ENCODE measurements at places on chromosomes 4 and X.

- DNase-seq = no peak
Measured at GRCh38 chrX:129188231-129188630, 335.1 kb downstream of the SMARCA1 start.

DNA sequence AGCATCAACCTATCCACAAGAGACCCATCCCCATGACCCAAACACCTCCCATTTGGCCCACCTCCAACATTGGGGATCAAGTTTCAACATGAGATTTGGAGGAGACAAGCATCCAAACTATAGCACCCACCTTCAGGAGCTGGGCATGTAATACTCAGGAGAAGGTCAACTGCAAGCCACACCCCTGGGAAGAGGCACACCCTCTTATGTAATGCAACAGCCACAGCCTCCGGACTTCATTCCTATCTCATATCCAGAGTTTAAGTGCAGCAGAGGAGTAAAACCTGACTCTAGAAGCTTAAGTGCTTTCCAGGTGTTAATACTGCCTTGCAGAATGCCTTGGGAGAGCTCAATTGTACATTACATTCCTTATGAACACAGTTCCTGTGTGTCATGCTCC lies 197.4 kb downstream of the PTTG2 start:
- DNase-seq = peak; percentile 74

- DNase-seq = no peak
Measured at GRCh38 chr4:129064717-129065116, 28.6 kb downstream of the SCLT1 start.

DNA sequence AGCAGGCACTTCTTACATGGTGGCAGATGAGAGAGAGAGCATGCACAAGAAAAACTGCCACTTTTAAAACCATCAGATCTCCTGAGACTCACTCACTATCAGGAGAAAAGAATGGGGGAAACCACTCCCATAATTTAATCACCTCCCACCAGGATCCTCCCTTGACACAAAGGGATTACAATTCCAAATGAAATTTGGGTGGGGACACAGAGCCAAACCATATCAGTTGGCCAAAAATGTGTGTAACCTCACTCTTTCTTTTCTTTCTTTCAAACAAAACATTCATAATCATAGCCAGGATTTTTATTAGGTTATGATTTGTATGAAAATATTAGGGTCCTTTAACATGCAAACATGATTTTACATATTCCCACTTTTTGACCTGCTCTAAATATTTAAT lies 222.1 kb downstream of the PCDH18 start:
- no peak for DNase-seq

GRCh38 chr4:37890801-37891259 lies at the start of gene TBC1D1:
TSS of gene TBC1D1 (plus strand) at chr4:37891084. CDS start at chr4:37902096, 11,012 bp downstream.
- peak; percentile 69 for DNase-seq

- no peak for DNase-seq
Measured at GRCh38 chr4:180434131-180434895, 1808.9 kb upstream of the TENM3 start.

DNA sequence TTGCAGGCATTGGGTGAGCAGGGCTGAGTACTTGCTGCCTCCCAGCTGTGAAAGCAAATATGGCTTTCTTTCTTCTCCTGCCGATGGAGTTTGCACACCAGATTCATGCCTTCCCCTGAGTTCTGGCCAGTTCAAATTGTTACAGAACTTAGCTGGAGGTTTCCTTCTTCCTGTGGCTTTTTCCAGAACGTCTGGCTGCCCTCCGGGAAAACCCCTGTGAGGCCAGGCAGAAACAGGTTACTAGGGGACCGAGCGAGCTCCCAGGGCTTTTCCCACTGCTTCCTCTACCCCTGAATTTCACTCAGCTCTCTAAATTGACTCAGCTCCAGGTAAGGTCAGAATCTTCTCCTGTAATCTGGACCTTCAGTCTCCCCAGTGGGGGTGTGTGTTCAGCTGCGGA lies 482.4 kb downstream of the C4orf33 start:
- DNase-seq = no peak

DNA sequence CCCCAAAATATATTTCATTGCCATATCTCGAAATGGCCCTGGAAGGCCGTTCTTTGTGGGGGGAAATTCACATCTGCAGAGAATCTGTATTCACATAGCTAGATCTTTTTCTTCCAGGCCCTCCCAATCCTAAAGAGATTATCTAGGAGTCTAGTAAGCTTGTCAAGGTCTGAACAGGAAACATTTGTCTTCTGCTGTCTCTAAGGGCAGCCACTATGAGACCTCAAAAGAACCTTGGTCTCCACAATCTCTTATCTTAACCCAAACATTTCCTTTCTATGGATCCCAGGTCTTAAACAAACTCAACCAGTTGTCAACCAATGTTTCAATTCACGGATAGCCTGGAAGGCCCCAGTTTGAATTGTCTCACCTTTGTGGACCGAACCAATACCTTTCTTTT lies 45.0 kb downstream of the CRLF2 start:
- DNase-seq = no peak

DNA sequence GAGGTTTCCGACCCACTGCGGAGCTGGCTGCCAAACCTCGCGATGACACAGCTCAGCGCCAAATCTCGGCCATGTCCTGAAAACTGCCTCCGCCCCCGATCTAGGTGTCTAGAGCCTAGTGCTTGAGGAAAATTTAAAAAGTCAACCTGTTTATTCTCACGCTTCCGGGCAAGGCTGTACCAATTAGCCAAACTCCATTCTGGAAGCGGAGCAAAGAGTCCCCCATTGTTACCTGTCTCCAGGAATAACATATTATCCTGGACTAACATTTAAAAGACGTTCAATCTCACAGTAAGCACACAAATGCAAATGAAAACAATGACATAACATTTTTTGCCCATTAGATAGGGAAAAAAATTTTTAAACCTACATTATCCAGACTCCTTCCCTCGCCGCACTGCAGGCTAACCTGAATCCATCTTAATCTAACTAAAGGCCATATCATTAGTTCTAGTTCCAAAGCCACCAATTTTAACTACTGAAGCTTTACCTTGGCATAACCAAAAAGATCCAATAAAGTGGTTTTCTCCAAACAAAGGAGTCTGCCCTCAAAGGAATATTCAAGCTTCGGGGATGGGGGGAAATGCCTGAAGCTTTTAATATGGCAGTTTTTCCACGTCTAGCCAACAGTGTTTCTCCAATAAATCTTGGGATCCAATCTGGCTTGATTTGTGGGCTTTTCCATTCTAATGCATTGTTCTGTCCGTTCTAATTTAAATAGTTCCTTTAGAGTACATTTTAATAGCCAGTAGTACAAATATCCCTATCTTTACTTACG lies 1.9 kb downstream of the HUWE1 start:
- DNase-seq = no peak

DNA sequence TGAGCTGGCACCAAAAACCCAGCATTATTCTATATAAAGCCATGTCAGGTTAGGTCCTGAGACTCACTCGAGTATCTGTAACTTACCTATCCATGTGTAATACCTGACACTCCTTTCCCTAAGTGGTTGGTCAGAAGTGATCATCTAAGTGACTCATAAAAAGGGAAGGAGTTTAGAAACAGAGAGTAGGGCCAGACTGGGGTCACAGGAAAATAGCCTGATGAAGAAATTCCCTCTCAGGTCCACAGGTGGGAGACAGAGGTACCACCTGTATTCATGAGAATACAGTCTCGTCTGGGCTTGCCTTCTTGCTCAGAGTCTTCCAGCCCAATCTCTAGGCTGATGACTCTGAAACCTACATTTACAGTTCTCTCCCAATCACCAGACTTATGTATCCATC lies 161.8 kb upstream of the MAP3K15 start:
- no peak for DNase-seq

- DNase-seq = no peak
Measured at GRCh38 chr4:104248726-104249125, 246.0 kb downstream of the CXXC4 start.

- no peak for DNase-seq
Measured at GRCh38 chr4:13452927-13453579, 31.1 kb downstream of the RAB28 start.

DNA sequence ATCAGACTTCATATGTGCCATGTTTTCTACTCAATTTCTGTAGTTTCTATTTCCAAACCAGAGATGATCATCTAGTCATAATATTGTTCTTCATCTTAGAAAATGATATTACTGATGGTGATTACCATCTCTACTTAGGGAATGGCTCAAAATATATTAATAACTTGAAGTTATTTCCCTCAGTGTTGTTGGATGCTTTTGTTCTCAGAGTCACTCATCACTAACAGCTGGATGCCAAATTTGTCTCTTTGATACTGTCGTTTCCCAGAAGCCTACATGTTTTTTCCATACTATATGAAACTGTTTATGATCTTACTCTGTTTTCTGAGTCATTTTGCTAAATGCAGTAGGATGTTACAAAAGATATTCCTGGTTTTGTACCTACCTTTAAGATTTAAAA lies 8.9 kb downstream of the PGAM4 start:
- DNase-seq = no peak

- DNase-seq = no peak
Measured at GRCh38 chr4:185334326-185334725, 61.4 kb downstream of the LRP2BP start.

DNA sequence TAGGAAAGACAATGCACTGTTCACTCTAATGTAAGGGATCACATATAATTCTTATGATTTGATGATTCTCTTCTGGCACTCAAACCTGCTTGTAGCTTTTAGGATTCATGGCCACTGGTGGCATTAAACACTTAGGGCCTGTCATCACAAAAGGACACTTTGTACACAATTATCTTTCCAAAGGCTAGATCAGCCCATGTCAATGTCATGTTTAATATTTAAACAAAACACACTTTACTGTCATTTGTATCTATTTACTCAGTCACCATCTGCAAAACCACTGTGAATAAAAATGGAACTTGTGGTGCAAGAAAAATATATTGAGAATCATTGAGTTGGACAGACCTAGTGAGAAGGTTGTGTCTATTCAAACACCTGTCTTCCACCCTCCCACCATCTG lies 83.6 kb upstream of the TTC29 start:
- DNase-seq = no peak

DNA sequence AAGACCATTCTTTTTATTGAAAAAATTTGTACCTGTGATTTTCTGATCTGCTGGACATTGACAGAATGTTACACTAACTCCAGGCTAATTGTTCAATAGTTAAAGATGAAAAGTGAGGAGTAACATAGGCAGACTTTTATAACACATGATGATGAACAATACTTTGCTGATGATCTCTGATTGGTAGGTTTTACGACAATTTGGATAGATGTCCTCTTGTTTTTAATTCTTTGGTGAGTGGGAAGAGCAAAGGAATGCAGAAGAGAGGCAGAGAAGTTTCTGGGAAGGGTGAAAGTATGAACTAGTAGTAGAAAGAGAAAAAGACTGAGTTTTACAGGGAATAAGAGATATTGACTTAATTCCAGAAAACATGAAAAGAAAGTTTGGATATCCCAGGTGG lies 267.3 kb upstream of the HAND2 start:
- DNase-seq = no peak

DNA sequence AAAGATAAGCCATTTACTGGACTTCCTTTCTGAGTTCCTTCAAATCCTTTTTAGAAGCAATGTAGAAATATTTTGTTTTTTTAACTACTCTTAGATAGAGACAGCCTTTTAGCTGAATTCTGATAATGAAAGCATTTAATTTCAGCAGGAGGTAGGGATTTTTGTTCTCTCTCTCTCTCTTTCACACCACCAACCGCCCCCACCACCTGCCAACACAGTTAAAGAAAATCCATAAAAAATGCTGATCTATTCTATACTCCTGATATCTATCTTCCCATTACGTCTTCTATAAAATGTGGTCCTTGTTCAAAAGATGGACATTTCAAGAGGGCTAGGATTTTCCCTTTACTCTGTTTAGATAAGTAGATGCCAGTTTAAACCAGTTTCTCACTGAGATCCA lies 104.5 kb downstream of the DCLK2 start:
- no peak for DNase-seq

- DNase-seq = no peak
Measured at GRCh38 chr4:176646311-176646710, 146.4 kb downstream of the VEGFC start.

- no peak for DNase-seq
Measured at GRCh38 chr4:15294202-15294601, 133.6 kb upstream of the C1QTNF7 start.

GRCh38 chr4:120929847-120930246 lies 7.3 kb upstream of the PRDM5 start:
- DNase-seq = no peak

DNA sequence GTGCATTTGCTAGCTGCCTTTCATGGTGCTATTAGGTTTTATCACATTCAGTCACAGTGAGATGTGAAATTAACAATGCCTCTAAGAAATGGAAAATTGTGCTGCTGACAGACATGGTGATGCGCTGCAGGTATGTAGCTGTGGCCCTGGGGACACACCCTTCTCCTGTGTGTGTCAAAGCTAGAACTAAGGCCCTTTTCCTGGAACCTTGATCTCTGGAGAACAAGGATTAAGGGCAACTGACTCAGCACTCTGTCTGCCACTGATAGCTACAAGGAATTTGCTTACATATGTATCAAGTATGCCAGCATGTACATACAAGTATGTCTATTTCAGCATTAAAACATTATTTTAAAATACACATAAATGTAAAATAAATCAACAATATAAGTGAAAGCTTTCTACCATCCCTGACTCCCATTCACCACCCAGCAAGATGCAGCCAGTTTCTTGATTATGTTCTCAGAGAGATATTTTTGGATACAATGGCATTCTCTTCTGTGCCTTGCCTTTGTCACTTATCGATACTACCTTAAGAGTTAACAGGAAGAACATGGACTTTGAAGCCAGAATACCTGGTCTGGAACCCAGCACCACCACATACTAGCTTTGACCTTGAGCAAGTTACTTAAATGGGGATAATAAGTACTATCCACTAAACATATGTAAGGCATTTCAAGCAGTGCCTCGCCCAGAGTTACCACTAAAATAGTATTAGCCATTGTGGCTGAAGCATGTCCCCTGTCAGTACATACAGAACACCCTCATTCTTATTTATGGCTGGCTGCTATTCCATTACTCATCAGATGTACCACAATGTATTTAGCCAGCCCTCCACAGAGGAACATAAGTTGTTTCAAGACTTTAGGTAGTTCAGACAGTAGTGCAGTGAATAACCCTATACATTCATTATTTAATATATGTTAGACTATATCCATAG lies 68.5 kb downstream of the NPNT start:
- DNase-seq = no peak

DNA sequence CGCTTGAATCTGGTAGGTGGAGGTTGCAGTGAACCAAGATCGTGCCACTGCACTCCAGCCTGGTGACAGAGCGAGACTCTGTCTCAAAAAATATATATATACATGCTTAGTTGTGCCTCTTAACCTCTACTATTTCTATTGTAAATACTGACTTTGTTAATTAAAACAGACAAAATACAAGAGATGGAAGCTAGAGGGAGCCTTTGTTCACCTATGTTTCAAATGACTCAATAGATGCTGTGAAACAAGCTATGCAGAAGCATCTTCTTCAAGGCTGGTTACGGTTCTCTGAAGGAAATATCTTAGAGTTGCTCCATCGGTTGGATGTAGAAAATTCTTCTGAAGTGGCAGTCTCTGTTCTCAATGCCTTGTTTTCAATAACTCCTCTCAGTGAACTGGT lies 6.2 kb downstream of the NCAPG start:
- DNase-seq = peak; percentile 53

GRCh38 chrX:65610040-65610439 lies 57.4 kb upstream of the MSN start:
- DNase-seq = no peak

GRCh38 chr4:140135529-140136088 lies 18.4 kb downstream of the MAML3 start:
- DNase-seq = no peak

- DNase-seq = no peak
Measured at GRCh38 chr4:30720661-30721184, 554 bp downstream of the PCDH7 start.

Data from LoVo (cell line).